ENCODE measurements at places on chromosomes 5 and 9.

DNA sequence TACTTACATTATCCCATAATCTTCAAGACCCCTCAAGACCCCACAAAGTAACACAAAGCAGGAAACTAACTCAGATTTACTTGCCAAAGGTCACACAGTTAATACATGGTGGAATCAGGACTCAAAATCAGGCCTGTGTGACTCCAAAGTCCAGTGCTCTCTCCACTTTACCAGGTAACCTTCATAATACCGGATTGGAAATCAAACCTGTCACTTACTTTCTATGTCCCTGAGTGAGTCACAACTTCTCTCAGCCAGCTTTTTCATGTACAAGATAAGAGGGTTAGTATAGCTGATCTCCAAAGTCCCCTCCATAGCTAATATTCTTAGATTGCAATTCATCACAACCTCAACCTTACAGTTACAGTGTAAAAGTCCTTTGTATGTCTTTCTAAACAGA, 17.1 kb downstream of the STRBP start:
- DNase-seq: no peak

DNA sequence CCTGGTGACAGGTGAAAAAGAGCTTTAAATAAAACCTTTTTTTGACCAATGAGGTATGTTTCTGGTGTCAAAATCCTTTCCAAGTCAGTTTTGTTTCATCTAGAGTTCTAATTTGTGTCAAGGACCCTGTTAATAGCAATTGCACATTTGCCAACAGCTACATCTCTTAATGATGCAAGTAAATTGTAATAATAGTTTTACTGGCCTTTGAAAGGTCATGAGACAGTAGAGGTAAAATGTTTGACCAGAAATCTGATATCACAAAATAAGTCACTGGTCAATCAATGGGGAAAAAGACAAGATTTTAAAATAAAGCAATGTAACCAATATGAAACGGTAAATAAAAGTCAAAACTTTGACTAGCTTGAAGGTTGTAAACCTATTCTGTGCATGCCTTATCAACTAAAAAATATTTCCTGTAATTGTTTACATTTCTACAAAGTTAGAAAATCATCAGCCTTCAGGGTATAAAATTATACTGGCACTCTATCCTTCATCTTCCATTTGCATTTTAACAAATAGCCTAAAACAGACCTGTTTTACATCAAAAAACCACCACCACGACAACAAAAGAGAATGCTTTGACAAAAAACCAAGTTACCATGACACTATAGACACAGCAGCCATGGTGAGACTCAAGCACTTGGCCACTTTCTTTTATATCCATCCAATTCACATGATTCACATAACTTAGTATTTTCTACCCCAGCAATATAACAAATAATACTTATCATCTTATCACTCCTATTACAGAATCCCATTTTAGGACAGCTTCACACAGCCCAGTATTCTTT, 3.0 kb downstream of the NADK2 start:
- DNase-seq: no peak

GRCh38 chr9:81083854-81084512, 605.4 kb downstream of the TLE1 start:
- no peak for DNase-seq

DNA sequence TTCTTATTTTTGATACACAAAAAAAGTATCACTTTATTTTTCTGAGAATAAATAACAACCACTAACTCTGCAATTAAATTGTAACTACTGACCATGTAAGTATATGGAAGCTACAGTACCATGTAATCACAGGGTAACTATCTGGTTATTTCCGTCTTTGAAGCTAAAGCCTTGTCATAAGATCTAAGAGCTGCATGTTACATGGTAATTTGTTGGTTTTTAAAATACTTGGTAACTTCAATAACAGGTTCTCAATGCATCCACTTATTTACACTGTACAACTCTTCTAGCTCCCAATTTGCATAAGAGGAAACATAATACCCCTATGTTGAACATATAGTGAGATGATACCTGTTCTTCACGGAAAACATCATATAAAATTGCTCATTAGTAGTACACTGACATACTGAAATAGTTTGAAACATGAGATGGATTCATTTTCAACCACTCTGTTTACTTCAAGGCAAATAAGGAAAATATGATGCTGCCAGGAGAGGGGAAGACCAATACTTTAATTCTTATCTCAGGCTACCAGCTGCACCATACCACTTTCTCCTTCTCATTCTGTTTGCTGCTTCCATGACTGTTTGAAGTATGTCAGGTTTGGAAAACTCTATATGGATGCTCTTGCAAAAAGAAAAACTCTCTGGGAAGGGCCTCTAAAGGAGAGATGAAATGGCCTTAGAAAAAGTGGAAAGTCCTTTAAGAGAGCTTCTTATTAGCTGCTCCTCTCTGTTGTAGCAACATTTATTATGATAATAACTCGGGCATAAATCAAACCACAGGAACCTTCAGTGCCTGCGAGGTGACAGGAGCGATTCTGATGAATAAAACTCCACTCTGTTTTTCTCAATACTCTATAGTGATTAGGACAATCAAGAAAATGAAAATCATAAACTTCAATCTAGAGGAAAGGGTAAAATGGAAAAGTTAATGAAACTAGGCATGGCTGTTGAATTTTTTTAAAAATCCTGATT, 150.2 kb downstream of the KIAA0825 start:
- no peak for DNase-seq

- DNase-seq: no peak
Observed at GRCh38 chr5:179373961-179374505, 28.8 kb upstream of the ADAMTS2 start.

GRCh38 chr5:43037636-43038495, 2.3 kb downstream of the ANXA2R start:
- peak; percentile 90 for DNase-seq

- DNase-seq: peak; percentile 67
Observed at GRCh38 chr9:114366334-114367128, 21.3 kb downstream of the AKNA start.

GRCh38 chr5:105903069-105903468, 1767.7 kb downstream of the EFNA5 start:
- DNase-seq: no peak

DNA sequence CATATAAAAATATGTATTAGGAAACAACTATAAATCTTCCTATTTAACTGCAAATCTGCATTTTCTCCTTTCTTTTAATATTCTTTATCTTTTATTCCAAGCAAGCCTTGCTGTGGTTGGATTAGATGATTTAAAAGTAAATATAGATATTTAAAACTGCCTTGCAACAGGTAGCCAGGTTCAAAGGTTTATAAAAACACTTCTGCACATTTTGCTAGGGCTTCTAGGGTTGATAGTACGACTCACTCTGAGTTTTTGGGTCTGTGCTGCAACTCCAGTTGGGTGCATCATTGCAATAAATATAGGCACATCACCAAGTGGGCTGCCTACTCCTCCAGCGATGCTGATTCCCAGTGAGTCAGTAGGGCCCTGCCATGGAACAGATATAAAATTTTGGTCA, 167.7 kb downstream of the MPDZ start:
- DNase-seq: no peak

DNA sequence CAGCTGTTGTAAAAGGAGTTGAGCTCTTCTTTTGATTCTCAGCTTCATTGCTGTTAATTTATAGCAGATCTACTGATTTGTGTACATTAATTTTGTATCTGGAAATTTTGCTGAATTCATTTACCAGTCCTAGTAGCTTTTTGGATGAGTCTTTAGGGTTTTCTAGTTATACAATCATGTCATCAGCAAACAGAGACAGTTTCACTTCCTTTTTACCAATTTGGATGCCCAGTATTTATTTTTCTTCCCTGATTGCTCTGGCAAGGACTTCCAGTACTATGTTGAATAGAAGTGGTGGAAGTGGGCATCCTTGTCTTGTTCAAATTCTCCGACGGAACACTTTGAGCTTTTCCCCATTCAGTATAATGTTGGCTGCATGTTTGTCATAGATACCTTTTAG, 398.9 kb upstream of the POU5F2 start:
- no peak for DNase-seq

- DNase-seq: no peak
Observed at GRCh38 chr9:16704116-16705110, 166.1 kb downstream of the BNC2 start.

DNA sequence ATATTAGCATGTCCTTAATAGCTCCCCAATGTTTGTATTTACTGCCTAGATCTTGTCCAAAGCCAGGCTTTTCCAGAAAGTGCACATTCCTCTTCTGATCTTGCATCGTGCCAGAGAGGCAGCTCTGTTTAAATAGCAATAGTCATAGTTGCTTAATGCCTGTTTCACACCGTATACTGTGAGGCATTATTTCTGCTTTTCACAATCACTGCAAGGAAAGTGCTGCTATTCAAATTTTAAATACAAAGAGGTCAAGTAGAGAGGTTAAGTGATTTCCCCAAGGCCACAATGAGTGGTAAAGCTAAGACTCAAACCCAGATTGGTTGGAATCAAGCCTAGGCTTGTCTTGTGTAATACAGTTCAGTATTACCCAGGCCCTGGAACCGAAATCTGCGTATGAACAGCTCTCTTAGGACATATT, 153.6 kb downstream of the SNX18 start:
- no peak for DNase-seq

DNA sequence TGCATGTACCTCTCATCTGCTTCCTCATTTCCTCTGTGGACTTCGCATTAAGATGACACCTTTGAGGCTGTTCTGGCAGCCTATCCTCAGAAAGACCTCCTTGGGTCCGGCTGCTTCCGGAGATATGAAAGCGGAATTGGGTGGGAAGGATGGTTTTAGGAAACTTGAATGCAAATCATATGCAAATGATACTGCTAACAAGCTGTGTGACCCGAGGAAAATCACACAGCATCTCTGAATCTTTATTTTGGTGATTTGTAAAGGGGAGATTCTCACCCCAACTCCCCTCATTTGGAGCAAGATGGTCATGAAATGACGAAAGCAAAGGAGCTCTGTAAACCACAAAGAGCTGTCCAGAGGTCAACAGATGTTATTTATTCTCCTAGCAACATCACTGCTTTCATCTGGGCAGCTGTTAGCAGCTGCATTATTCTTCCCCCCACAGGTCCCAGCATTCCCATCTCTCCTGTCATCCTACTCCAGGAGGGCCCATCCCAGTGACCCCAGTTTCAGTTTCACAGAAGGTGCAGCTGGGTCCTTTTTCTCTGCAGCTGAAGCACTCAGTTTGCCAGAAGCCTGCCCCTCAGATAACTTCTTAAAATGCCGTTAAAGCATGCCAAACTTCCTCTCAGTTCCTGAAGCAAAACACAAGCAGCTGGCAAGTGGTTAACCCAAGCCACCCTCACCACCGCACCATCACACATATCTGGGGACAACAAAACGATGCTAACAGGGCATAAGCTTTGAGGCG, 269.5 kb downstream of the SEC61B start:
- peak; percentile 10 for DNase-seq

DNA sequence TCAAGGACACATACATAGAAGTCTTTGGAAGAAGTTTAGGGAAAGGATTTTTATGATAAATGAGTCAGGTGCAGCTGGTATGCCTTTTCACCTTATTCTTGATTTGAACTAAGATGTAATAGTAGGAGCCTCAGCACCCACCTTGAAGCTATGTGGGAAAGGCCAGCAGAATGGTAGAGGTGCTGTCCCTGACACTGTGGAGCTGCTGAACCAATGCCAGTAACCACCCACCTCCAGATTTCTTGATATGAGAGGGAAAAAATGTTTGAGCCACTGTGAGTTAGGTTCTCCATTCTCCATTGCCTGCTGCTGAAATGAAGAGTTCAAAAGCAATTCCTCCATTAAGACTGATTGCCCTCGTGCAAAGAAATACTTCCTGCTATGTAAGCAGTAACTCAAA, 12.2 kb upstream of the HMGCR start:
- DNase-seq: no peak

GRCh38 chr5:84286662-84287061, 98.0 kb downstream of the EDIL3 start:
- no peak for DNase-seq

GRCh38 chr5:91824406-91824805, 441.3 kb upstream of the ARRDC3 start:
- DNase-seq: no peak

GRCh38 chr9:112863746-112864145, 26.9 kb downstream of the SLC46A2 start:
- DNase-seq: no peak

- DNase-seq: no peak
Observed at GRCh38 chr5:69130241-69130640, 36.4 kb downstream of the SLC30A5 start.
